ENCODE measurements at places on chromosomes 6 and 20.
A peak's percentile ranks its signal among the peaks of the same experiment; 100 is the strongest.

DNA sequence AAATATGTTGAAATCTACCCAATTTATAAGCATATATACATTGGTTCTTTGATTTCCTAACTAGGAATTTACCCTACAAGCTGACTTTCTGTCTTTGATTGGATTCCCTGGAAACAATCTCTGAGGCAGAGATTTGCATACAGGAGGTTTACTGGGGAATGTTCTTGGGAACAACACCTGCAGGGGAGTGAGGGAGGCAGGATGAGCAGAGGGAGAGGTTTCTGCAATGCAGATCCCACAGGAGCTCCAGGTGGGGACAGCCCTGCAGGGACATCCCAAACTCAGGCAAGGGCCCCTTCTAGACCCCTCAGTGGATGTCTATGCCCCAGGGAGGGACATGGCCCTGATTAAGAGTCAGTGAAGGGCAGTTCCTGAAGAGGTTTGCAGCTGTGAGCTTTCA lies 95.2 kb upstream of the CCDC167 start:
- no peak for DNase-seq

- DNase-seq: no peak
Observed at GRCh38 chr6:5305968-5306626, 44.8 kb downstream of the FARS2 start.

GRCh38 chr20:53576586-53577318 lies 16.9 kb downstream of the ZNF217 start:
- DNase-seq: no peak

DNA sequence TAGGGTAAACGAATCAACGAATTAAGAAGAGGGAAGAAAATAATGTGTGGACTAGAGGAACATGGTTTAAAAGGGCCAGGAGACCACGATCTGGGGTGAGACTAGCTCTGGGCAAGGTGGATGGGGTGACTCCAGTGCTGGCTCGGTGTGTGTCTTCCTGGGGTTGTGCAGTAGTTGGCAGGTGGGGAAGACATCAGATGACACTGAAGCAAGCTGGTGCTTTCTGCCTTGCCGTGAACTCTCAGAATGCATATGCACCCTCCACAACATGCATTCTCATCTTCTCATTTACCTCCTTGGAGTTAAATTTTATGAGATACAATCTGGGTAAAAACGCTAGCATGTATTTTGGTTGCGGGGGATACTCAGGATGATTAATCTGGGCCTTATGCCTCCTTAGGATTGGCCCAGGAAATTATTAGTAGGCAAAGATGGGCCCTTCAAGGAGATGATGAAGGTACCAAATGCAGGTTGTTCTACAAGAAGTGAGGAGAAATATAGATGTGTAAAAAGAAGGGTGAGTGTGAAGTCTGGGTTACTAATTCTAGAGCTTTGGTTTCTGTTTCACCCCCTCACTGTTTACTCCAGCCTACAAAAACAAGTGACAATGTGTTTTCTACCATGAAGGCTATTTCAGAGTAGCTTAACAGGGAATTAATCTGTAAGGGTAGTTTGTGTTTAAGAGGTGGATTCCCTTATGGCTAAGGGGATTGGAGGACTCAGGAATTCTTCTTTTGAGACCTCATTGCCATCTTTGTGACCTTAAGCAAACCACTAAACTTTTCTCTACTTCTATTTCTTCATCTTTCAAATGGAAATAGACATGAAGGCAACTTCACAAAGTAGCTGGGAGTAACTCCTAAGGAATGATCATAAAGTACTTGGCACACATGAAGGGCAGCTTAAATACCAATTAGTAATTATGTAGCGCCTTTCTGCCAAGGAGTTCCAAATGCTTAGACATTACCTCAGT lies 71.0 kb upstream of the SUPT3H start:
- no peak for DNase-seq

DNA sequence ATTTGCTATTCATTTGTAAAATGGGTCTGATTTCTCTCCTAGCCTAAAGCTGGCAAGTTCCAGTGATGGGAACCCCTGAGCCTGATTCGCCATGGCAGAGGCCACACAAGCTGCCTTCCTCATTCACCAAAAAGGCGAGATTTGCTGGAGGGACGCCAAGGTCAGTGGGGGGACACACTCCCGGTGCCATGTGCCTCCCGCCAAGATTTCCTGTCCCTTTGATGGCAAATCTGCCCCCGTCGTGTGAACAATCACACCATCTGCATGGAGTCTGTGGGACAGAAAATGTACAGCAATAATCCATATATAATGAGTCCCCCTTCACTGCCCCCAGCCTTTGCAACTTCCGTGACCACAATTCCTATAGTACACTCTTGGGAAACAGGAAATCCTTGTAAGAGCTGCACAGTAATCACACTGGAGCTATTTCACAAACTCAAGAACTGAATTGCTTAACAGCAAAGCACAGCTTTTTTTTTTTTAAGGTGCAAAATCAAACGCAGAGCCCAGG lies 15.7 kb upstream of the IGF2R start:
- DNase-seq: peak; percentile 14

DNA sequence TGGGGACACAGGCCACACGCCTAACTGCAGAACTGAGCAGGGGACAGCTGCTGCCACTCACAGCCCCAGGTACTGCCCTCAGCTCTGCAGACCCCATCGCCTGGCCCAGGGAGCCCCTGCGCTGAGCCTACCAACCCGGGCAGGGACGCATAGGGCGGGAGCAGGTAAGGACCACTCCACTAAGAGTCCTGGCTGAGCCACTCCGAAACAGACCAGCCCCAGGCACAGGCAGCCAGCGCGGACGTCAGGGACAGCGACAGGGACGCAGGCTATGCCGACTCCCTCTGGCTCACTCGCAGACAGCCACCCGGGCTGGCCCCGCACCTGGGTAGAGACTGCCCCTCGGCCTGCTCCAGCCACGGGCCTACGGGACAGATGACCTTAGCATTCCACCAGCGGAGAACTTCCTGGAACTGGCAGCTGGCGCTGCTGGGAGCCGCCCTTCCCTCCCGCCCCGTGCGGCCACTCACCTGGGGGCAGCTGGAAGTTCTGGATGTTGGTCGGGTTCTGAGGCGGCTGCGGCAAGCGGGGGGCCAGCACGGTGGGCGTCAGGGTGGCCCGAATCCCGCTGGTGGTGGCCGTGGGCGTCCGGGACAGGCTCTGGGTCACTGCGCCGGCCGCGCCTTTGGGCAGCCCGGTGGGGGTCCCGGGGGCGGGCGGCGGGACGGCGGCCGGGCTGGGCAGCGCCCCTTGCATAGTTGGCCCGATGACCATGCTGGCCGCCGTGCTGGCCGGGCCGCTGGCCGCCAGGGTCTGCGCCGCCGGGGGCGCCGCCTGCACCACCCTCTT lies 1.5 kb downstream of the TAF4 start:
- DNase-seq: no peak

GRCh38 chr6:116411284-116411623 lies 40.5 kb downstream of the DSE start:
- DNase-seq: no peak

DNA sequence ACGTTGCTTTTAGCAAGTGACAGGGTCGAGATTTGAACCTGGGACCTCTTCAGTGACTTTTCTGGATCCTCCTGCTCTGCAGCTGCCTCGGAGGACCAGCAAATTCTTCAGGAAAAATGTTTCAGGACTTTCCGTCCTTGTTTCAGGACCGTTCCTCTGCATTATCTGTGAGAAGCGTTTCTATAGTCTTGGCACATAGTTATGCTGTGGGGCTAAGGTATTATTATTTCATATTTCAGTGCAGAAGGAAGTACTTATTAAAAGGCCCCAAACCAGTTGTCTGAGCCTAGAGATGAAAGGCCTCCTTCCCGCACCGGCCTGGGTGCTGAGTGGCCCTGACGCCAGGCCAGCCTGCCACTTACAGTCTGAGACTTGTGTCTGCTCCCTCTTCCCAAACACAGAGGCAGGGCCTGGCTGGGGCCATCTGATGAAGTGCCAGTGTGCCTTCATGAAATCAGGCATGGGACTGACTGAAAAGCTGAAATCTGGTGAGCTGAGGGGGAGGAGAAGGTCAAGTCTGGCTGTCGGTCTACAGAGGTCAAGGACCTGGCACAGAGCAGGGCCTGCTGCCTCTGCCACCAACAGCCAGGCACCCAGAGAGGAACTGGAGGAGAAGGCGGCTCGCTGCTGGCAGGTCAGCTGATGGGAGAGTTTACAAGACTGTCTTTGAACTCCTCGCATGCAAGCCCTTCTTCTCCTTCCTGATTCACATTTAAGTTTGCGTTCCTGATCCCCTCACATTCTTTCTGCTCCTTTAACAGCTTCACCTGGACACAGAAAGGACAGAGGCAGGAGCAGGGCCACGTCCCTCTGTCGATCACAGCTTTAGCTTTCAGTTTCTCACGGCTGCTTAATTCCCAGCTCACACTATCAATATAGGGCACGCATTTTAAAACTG lies 8.9 kb upstream of the QKI start:
- peak; percentile 78 for DNase-seq

GRCh38 chr6:49526598-49526997 lies 23.9 kb upstream of the C6orf141 start:
- no peak for DNase-seq

GRCh38 chr6:158207422-158207788 lies 39.3 kb downstream of the GTF2H5 start:
- DNase-seq: no peak

DNA sequence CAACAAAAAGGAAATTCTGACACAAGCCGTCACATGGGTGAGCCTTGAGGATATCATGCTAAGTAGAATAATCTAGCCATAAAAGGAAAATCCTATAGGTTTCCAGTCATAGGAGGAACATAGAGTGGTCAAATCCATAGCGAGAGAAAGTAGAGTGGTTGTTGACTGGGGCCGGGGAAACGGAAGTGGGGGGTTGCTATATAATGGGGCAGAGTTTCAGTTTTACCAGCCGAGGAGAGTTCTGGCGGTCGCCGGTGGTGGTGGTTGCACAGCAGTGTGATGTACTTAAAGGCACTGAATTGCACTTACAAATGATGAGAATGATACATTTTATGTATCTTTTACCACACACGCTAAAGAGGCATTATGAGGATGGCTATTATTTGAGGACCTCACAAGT lies 4.9 kb downstream of the GPR31 start:
- no peak for DNase-seq
